ENCODE measurements at places on chromosomes 6 and 20. TPM values are rescaled to one million over a fixed set of nuclear protein-coding genes. Genes with fewer than 3 reads are reported as not detected.

Gene SPO11
- not detected for total RNA-seq

Gene CALHM4
- not detected for total RNA-seq

GRCh38 chr6:145670311-145670710 lies 65.0 kb downstream of the EPM2A start:
- no peak for DNase-seq
- H3K4me1 ChIP-seq, result no peaks in the 10 kb centered on the region
- peaks cover 6% of the 10 kb centered on the region for H3K36me3 ChIP-seq

GRCh38 chr6:166402582-166403277 lies 20.0 kb upstream of the MPC1 start:
- H3K27ac ChIP-seq, result peak overlapping the region; percentile 29
- no peak for DNase-seq
- H3K36me3 ChIP-seq, result no peaks in the 10 kb centered on the region

DNA sequence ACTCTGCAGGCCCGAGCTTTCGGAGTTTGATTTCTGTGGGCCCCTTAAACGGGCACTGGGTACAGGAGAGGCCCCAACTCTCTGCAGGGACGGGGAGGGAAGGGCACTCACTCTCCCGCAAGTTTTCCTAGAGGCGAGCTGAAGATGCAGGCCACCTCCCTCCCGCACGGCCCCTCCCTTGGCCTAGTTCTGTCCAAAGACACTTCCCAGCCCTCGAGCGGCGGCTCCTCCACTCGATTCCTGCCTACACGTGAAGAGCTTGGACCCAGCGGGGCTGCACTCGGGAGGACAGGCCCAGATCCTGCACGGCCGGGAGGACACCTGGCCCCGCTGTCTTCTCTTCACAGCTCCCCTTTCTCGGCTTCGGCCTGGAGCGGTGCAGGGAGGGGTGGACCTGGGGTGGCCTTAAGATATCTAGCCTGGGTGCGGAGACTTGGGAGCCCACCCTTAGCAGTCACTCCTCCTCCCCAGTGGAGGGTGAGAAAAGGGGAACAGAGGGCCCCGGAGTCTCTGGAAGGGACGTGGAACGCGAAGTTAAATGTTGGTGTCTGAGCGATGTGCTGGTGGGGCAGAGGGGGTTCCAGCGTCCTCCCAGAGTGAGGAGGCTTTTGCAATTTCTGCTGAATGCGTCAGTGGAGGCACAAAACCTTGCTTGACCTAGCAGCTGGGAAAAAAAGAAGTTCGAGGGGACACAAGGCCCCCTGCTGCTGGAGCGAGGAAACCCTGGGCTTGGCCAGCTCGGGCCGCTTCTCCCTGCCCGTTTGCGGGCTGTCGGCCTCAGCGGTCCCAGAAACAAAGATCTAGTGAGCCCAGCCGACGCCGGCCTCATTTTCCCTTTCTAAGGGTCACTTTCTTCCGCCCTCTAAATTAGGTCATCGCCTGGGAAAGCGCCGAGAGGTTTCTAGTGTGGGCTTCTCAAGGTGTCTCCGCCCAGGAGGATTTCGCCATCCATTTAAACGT lies 4.9 kb downstream of the OLIG3 start:
- H3K27me3 ChIP-seq, result peaks cover 90% of the 10 kb centered on the region
- peaks cover 7% of the 10 kb centered on the region for H3K36me3 ChIP-seq
- no peak for DNase-seq

DNA sequence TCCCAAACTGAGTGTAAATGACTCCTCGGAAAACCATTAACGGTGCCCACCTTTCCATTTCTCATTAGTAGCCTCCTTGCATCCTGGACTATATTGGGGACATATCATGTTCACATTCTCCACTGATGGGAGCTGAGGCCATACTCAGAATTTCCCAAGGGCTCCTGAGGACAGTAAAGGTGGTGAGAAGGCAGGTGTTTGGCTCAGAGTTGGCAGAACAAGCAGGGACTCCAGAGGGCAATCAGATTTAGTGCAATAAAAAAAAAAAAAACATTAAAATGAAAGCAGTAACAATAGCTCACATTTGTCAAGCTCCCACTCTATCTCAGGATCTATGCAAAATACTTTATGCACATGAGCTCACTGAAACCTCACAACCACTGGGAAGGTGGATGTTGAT lies 401.4 kb downstream of the MAFB start:
- no peak overlapping the region for H3K27ac ChIP-seq
- no peaks in the 10 kb centered on the region for H3K4me1 ChIP-seq
- H3K27me3 ChIP-seq, result peaks cover 5% of the 10 kb centered on the region
- no peak overlapping the region for H3K4me3 ChIP-seq
- DNase-seq, result no peak

- H3K27me3 ChIP-seq, result no peaks in the 10 kb centered on the region
- no peak overlapping the region for H3K27ac ChIP-seq
- H3K36me3 ChIP-seq, result peaks cover 2% of the 10 kb centered on the region
- no peak for DNase-seq
Measured at GRCh38 chr20:5658912-5659345, 91.3 kb upstream of the SHLD1 start.

DNA sequence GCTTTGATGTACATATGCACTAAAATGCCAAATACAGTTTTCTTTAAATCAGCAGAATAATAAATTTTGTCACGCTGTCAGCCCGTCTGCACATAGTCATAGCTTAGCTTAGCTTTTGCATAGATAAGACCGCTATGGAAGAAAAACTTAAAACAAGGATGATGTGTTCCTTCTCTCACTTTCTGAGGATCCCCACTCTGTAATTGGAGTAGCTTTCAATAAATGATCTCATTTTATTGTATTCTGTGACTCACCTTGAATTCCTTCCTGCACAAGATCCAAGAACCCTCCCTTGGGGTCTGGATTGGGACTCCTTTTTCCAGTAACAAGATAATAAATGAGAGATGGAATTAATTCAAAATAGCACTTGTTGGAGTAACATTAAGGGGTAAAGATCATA lies 186.2 kb downstream of the CDH26 start:
- H3K4me1 ChIP-seq, result peaks cover 5% of the 10 kb centered on the region
- no peaks in the 10 kb centered on the region for H3K36me3 ChIP-seq
- DNase-seq, result no peak
- H3K27ac ChIP-seq, result no peak overlapping the region
- peaks cover 21% of the 10 kb centered on the region for H3K27me3 ChIP-seq
- no peak overlapping the region for H3K4me3 ChIP-seq

DNA sequence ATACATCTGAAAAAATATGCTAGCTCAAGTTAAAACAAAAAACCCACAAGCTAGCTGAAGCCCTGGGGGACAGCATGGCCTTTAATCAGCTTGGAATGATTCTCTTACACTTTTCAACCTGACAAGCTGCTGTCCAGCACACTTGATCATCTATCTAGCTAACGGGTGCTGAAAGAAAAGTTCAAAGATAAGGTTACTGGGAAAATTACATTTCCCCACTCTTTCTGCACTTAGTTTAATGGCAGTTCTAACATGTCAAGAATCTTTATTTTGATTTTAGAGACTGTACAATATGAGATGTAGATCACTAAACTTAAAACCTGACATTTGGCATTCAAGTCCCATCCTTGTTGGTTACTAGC lies 53.4 kb downstream of the STK4 start:
- peaks cover 55% of the 10 kb centered on the region for H3K4me1 ChIP-seq
- peaks cover 12% of the 10 kb centered on the region for H3K36me3 ChIP-seq
- no peaks in the 10 kb centered on the region for H3K27me3 ChIP-seq
- peak overlapping the region; percentile 7 for H3K4me3 ChIP-seq
- DNase-seq, result no peak

GRCh38 chr6:168408504-168409136 lies 32.4 kb upstream of the SMOC2 start:
- no peaks in the 10 kb centered on the region for H3K36me3 ChIP-seq
- H3K27me3 ChIP-seq, result peaks cover 15% of the 10 kb centered on the region
- H3K27ac ChIP-seq, result no peak overlapping the region
- DNase-seq, result no peak
- peak overlapping the region; percentile 41 for H3K4me3 ChIP-seq

All from T-helper 17 cell (primary cell).